Heart right ventricle (tissue), 16 donors: ENCODE measurements at places on chromosomes 4 and X. TPM values are rescaled to one million over a fixed set of nuclear protein-coding genes. Genes with fewer than 3 reads are reported as not detected.

DNA sequence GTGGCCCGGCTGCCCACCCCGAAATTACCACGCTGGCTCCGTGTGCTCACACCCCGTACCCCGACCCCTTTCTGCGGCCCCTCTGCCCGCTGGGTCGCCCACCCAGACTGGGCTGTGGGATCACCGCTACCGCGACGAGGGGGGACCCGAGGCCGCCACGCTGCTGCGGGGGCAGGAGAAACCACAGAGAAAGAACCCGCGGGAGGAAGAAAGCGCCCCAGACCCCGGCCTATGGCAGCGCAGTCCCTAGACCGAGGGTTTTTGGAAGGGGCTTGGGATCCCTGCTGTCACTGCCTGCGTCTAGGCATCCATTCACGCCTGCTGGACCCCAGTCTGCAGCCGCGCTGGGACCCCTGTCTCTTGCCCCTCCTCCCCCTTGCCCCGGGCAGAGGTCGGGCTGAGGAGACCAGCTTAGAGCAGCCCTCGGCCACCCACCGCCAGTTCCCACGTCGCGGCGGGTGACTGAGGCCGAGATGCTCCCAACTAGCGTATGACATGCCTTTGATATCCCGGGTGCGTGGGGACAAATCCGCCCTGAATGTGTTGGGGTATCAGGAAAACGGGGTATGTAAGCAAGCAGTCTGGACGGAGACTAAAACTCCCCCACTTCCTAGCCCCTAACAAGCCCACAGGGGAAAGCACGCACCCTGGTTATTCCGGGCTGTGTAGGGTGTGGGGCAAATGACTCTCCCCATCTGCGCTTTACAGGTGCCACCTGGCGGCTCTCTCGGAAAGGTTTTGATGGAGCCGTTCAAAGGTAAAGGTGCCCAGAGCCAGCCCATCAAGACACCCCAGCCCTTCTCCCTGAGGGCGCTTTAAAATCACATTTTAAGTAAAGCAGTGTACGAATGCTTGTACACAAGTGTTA lies 862 bp upstream of the INPP4B start:
- H3K4me3 ChIP-seq, result peak overlapping the region; percentile 70
- peak; percentile 33 for DNase-seq
- no peaks in the 10 kb centered on the region for H3K36me3 ChIP-seq
- peaks cover 15% of the 10 kb centered on the region for H3K27me3 ChIP-seq
- H3K4me1 ChIP-seq, result peaks cover 6% of the 10 kb centered on the region

DNA sequence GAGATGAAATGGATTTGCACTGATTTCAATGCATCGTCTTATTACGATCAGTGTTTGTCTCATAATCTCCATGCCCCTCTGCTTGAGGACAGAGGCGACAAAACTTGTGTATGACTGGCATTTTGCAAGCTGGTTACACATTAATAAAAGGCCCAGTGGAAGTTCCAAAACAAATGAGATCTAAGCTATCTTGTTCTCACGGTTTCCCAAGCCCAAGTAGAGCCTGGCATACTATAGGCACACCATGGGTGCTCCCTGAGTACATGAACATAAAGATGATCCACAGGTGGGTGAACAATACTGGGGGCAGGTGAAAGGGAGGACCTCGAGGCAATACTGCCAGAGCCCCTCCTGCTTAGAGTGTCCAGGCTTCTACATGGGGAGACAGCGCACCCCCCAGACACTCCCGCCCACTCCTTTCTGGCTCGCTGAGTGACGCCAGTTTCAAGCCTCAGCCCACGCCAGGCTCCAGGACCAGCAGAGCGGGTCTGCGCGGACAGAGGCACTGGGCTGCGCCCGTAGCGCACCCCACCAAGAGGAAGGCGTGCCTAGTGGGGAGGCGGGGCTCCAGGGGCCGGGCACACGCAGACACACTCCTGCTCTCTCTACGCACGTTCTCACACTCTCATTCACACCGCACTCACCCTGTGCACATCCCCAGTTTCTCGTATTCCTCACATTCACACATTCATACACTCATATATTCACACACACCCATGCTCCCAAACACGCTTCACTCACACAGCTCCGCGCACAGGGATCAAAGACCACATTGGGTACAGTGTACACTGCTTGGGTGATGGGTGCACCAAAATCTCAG lies 8.9 kb upstream of the GSX2 start:
- DNase-seq, result peak; percentile 46
- H3K27ac ChIP-seq, result no peak overlapping the region
- no peaks in the 10 kb centered on the region for H3K36me3 ChIP-seq

DNA sequence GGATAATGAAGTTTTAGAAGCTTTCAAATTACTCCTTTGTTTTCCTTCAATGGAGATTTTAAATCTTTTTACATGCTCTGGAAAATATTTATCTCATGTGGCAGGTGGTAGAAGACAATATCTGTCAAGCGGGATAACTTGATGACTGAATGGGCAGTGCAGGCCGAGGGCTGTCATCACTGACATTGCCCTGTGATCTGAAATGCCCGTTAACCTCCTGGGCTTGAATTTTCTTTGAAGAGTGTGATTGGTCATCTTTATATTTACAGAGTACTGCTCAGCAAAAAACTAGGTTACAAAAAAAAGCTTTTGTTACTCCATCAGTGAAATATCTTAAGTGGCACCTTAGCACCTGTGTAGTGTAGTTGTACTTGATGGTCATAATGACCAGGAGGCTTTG lies 147.5 kb downstream of the GATB start:
- H3K4me1 ChIP-seq, result no peaks in the 10 kb centered on the region
- no peaks in the 10 kb centered on the region for H3K36me3 ChIP-seq
- DNase-seq, result no peak
- H3K27me3 ChIP-seq, result no peaks in the 10 kb centered on the region
- H3K27ac ChIP-seq, result no peak overlapping the region

DNA sequence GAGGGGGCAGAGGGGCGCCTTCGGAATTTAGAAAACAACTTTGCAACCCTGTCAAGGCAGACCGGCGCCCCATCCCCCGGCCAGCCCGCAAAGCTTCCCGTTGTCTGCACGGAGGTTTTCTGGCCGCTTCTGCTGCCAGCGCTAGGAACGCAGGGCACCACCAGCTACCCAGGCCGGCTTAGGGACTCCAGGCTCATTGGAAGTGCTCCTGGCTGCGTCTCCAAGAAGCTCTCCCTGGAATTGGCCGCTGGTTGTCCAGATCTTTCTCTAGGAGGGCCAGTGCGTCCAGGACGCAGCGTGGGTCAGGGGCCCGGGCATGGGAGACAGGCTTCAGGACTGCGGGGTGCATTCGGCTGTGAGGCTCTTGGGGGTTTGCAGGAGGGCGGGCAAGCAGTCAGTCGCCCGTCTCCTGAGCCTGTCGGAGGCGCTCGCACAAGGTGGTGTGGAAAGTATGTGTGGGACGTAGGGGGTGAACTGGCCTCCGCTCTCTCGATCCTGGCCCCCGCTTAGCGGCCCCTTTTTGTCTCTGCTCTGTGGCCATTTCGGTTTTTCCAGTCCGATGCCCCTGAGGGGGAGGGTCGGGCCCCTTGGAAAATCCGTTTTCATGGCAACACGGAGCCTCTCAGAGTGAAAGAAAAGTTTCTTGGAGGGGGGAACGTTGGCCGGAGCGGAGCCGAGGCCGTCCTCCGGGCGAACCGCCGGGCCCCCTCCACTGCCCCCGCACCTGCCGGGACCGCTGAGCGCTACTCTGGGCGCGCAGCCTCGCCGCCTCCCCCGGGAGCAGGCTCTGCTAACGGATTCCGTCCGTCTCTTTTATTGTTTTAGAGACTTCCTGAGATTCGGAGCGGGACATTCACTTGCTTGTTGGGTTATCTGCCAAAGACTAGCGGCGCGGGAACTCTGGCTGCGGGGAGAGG lies 810 bp upstream of the SOX3 start:
- peaks cover 28% of the 10 kb centered on the region for H3K4me1 ChIP-seq
- no peak for DNase-seq
- H3K27ac ChIP-seq, result no peak overlapping the region
- H3K4me3 ChIP-seq, result no peak overlapping the region

DNA sequence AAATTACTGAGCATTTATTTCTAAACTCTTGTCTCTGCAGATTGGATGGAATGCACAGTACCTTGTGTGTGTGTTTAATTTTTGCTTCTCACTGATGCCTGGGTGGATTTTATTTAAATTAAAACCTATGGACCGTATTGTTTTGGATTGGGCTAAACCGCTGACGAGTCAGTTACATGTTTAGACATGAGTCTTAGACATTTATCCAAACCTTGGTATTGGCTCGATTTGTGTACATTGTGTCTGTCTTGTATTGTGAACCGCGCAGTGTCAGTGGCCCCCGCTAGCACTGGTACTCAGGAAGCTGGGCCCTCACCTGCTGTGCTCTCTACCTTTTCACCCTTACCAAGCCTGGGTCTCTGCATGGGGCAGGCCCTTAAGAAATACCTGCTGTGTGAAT lies 40.8 kb upstream of the TADA2B start:
- no peaks in the 10 kb centered on the region for H3K27me3 ChIP-seq
- no peak for DNase-seq
- H3K27ac ChIP-seq, result no peak overlapping the region
- peaks cover 100% of the 10 kb centered on the region for H3K36me3 ChIP-seq
- no peaks in the 10 kb centered on the region for H3K4me1 ChIP-seq

The CXorf49 gene
- not detected for polyA plus RNA-seq

The UGT2B10 gene
- polyA plus RNA-seq, result not detected

The MAP7D2 gene
- 0.03 TPM for polyA plus RNA-seq

The MAGEA12 gene
- polyA plus RNA-seq, result not detected
